ENCODE measurements at places on chromosomes 11 and 22.

DNA sequence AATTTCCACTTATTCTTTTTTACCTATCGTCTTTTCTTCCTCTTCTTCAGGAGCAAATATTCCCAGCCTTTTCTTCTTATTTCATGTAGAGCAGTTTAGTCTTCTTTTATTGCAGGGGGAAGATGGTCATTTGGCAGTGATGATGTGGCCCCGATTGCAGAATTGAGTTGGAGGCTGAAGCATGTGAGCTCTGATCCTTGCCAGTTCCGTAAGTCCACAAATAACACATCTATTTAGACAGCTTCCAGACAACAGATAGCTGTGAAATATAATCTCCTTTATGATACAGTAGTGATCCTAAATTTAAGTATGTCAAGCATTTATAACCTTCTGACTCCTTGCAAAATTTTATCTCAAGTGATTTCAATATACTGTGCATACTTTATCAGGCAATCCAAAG lies 27.5 kb downstream of the REXO2 start:
- DNase-seq = no peak

DNA sequence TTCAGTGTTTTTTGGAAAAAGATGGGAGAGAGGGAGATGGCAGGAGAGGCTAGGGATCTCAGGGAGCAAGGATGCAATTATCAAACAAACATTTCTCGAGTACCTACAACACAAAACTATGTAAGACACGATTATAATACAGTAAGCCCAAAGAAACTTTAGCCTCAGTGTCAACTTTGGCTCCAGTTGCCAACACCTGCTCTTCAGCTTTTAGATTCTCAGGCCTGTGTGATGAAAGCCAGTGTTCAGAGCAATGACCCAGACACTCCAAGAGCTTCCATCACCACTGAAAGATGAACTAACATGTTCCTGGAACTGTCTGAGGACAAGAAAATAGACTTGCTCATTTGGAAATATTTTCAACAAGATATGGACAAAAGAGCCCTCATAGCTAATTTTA lies 31.4 kb upstream of the CEP295 start:
- no peak for DNase-seq

DNA sequence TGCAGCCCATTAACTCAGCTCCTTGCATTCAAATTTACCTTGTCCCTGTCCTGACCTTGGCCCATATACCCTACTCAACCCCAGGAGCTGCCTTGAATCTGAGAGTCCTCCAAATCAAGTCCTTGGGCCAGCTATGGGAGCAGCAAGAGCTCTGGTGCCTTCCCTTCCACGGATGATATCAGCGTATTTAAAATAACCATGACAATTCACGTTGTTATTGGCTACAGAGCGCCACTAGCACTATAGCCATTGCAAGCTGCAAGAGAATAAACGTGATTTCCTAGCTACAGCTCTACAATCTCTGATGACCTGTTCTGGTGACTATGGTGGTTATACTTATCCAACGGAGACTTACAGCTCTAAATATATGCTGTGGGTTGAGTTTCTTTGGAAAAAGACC lies 357.8 kb downstream of the LARGE1 start:
- no peak for DNase-seq

DNA sequence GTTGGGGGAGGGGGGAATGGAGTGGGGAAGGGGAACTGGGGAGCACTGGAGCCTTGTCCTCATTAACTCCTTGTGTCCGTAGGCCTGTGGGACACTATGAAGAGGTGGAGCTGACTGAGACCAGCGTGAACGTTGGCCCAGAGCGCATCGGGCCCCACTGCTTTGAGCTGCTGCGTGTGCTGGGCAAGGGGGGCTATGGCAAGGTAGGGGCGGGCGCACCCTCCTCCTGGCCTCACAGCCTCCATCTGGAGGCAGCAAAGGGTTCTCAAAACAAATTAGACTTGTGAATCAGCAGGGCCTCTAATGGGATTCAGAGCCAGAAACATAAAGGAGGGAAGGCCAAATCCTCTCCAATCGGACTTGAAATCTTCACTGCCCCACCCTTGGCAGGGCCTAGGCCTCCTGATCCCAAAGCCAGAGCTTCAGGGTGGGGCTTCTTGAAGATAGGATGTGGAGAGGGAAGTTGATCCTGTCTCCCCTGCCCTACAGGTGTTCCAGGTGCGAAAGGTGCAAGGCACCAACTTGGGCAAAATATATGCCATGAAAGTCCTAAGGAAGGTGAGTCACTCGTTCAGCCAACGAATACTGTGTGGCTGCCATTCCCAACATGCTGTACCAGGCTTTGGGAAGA lies 859 bp downstream of the RPS6KB2 start:
- no peak for DNase-seq

GRCh38 chr11:10758957-10759356 lies 7.9 kb downstream of the CTR9 start:
- no peak for DNase-seq

- no peak for DNase-seq
Observed at GRCh38 chr11:17014321-17014832, at the start of gene PLEKHA7. PLEKHA7 (minus strand) TSS chr11:17014414; CDS start chr11:17014401, 13 bp downstream.

All from activated CD8-positive, alpha-beta memory T cell treated with anti-CD3 and anti-CD28 coated beads for 1 hour (primary cell).